ENCODE measurements at places on chromosomes 3 and 15. TPM values are rescaled to one million over a fixed set of nuclear protein-coding genes. Genes with fewer than 3 reads are reported as not detected.
A peak's percentile ranks its signal among the peaks of the same experiment; 100 is the strongest.

- DNase-seq, result no peak
Measured at GRCh38 chr3:72334681-72335457, 513.4 kb downstream of the SHQ1 start.

GRCh38 chr15:66740802-66741201 lies 38.8 kb downstream of the SMAD6 start:
- no peak for DNase-seq

GRCh38 chr3:154971341-154971740 lies 108.8 kb upstream of the MME start:
- no peak for DNase-seq

DNA sequence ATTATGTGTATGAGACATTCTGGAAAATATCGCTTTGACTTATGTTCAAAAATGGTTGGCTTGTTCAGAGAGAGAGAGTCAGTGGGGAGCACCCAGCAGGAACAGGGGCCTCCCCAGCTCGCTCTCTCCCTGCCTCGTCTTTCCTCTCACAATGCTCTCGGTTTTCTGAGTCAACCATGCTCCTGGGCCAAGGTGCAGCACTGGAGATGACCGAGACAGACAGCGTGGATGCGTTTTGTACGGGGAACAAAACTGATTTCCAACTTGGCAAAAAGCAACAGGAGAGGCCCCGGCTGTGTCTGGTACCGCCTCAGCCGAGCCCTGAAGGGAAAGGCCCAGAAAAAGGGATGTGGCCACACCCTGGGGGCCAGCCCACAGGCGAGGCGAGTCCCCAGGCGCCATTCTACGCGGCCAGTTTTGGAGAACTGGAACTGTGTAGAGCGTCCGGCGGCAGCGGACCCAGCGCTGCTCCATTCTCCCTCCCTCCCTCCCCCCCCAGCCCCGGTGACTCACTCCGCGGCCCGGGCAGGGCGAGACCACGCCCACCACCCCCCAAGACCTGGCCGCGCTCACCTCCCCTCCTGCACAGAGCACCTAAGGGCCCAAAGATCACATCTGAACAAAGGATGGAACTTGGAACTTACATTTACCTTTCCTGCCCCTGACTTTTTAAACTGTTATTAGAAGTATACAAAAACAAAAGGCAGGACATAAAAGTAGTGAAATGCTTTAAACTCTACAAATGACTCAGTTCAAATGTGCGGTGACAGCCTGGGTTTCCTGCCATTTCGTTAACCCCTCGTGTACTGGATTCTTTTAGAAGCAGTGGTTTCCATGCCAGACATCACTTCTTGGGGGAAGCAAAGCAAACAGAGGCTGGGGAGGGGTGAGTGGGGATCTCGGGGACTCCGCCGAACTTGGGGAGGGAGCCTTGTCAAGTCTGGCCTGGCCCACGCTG lies 12.7 kb downstream of the ATP10A start:
- no peak for DNase-seq

DNA sequence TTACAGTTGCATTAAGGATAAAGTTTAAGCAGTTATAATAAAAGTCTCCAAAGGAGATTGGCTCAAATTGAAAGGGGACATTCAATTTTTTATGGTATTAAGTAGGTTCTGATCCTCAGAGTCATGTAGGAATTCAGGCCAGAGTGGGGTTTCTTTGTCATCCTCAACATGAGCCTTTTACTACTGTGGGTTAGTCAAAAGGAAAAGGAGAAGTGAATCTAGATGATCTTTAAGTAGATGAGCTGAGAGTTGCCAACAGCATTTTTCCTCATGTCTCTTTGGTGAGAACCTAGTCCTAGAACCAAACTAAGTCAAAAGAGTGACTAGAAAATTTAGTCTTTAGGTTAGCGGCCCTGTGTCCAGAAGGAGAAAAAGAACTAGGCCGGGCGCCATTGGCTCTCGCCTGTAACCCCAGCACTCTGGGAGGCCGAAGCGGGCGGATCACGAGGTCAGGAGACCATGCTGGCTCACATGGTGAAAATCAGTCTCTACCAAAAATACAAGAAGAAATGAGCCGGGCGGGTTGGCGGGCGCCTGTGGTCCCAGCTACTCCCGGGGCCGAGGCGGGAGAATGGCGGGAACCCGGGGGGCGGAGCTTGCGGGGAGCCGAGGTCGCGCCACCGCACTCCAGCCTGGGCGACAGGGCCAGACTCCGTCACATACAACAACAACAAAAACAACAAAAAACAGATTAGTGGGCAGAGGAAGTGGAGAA lies 4.2 kb upstream of the CHL1 start:
- no peak for DNase-seq

DNA sequence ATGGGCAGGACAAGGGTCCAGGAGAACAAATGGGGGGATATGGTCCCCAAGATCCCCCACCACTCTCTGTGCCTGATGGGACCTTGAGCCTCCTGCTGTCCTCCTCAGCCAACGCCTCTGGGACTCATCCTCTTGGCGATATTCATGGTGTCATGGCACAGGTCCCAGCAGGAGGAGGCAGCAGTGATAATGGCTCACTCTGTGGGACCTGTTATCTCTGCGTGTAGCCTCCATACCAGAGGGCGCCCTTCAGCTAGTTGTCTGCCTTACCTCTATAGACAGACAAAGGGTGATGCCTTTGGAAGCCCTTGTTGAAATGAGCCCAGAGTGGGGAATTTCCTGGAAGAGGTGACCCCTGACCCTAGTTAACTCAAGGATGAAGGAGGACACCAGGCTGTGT lies 7.4 kb downstream of the ZBTB47 start:
- no peak for DNase-seq

DNA sequence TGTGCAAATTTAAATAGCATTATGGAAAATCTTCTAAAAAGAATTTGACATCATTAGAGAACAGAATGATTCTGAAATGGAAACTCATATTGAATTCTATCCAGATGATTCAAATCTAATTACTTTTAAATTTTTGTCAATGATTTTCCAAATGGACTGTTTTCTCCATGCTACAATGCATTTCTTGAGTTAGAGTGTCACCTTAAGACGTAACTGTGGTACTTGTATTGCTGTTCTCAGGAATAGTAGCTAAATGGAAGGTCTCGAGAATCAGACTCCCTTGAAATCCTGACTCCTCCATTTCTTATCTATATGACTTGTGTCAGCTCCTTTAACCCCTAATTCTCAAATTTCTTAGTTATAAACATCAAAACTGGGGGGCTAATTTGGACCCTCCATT lies 102.3 kb downstream of the P2RY1 start:
- DNase-seq, result no peak

GRCh38 chr15:43789409-43789808 lies 2.7 kb upstream of the SERF2 start:
- no peak for DNase-seq

DNA sequence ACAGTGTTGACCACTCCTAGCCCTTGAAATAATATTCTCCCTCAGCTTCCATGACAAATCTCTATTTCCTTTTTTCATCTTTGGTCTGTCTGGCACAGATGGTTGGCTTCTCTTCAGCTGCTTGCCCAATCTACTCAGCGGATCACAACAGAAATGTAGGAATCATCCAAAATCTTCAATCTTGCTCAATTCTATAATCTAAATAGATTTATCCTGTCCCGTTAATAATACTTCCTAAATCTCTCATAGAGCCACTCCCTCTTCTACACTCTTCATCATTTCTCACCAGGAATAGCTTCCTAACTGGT lies 3.8 kb downstream of the PEAK1 start:
- no peak for DNase-seq

DNA sequence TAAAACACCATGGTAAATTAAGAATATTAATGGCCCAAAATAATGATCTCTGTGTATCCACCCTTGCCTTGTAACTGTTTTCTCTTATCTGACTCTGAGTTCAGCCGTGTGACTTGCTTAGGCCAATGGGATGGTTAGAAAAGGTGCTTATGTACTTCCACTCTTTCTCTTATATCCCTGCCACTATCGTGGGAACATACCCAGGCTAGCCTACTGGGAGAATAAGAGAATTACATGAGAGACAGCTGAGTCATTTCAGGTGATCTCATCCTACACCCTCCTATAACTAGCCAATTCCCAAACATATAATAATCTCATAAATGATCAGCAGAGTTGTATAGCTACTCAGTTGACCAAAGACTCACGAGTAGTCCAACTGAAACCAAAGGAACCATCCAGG lies 98.3 kb upstream of the ABI3BP start:
- no peak for DNase-seq

DNA sequence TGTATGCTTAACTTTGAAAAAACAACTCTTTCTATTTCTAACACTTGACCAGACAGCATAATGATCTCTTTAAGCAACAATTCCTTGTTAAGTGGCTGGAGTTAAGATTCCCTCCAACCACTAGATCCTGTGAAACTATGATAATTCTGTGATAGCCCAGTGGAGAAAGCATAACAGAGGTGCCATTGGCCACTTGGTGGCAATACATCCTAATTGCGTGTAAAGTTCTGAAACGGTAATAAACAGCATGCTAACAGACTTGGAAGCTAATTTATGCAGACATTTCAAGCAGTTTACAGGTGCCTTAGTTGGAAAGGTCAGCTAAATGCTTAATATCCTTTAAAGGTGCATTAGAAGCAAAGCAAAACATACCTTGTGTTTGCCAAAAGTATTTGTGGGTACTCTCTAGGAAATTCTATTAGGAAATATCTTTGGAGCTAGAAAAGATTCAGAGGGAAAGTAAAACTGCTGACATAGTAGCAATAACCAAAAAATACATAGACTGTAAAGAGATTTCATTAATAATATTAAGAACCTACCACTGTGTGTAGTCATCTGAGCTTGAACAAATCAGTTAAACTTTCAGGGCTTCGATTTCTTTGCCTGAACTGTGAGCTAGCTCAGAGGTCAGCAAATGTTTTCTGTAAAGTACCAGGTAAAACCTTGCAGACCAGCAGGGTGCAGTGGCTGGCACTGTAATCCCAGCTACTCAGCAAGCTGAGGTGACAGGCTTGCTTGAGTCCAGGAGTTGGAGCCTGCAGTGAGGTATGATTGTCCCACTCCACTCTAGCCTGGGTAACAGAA lies 19.0 kb upstream of the CSTA start:
- no peak for DNase-seq

GRCh38 chr3:74001436-74001835 lies 376.7 kb upstream of the PDZRN3 start:
- DNase-seq, result no peak

GRCh38 chr15:63599401-63600000 lies 2.3 kb downstream of the FBXL22 start:
- peak; percentile 31 for DNase-seq

GRCh38 chr3:38827791-38828190 lies 11.8 kb upstream of the SCN10A start:
- DNase-seq, result no peak

The AADACL2 gene
- total RNA-seq, result not detected

GRCh38 chr15:29749365-29750086 lies 72.7 kb downstream of the TJP1 start:
- DNase-seq, result no peak

The GOLGA8Q gene
- total RNA-seq, result not detected

The TMEM44 gene
- 35.3 TPM for total RNA-seq

The TPM1 gene
- 255 TPM for total RNA-seq

The TEX55 gene
- not detected for total RNA-seq

DNA sequence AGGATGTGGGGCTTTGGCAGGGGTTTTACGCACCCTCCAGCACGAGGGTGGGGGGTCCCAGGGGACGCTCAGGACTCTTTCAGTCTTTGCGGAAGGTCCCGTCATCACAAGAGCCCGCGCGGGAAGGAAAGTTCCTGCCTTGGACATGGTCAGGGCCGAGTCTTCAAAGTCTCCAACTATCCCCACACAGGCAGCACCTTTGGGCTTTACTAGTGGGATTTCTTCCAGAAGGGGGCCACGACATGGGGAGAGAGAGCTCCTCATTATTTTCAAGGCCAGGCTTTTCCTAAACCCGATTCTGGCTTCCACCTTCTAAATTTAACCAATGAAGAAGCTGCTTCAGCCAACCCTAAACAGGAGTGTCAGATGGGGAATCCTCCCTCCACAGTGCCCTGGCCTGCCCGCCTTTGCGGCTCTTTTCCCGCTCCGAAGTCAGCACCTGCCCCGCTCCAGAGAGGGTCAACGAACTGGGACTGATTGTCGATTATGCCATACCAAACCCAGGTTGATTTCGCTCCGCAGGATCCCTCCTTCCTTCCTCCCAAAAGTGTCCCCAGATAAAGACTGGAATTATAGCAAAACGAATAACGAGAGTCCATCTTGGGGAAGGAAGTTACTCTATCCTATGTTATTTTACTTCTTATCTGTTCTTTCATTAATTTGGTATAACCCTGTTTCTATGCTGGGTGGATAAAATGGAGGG lies 11.0 kb downstream of the SHOX2 start:
- peak; percentile 26 for DNase-seq

The LRRK1 gene
- 1.5 TPM for total RNA-seq

DNA sequence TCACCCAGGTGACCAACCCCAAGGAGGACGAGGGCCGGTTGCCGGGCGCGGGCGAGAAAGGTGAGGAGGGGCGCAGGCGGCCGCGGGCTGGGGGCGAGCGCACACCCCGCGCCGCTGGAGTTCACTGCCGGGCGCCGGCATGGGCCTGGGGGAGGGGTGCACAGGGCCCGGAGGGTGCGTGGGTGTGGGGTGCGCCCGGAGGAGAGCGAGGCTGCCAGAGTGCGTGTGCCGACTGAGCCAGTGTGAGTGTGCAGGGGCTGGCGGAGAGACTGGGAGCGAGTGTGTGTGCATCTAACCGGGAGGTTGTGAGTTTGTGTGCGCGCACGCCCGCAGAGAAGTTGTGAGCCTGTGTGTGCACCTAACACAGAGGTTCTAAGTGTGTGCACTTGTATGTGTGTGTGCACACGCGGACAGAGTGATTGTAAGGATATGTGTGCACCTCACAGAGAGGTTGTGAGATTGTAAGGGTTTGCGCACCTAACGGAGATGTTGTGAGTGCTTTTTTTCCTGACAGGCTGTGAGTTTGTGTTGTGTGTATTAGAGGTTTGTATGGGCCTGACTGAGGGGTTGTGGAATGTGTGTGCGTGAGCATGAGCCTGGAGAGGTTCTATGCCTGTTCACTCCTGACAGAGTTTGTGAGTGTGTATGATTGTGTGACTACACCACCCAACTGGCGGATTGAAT lies 681 bp downstream of the CTDSPL start:
- DNase-seq, result peak; percentile 45

GRCh38 chr3:134494495-134494894 lies 8.6 kb downstream of the CEP63 start:
- DNase-seq, result no peak

DNA sequence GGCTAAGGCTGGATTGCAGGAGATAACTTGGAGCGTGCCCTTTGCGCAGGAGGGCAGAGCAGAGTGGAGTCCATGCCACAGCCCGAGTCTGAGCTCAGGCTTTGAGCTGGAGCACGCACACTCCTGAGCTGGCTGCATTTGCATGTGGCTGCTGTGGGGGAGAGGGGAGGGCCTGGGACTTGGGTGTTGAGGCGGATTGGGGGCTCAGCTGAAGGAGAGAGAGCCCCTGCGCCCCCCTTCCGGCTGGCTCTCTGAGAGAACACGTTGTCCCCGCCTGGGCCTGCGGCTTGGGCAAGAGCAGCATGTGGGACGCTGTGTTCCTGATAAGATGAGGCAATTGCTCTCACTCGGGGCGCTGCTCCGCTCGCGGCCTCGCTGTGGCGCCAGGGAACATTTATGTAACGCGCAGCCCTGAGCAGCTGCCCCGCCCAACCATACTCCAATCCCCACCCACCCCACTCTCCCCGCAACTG lies 39.1 kb downstream of the KLF13 start:
- peak; percentile 79 for DNase-seq

The CXCR6 gene
- total RNA-seq, result not detected

- DNase-seq, result no peak
Measured at GRCh38 chr3:107934808-107935207, 156.0 kb downstream of the CD47 start.

- DNase-seq, result peak; percentile 53
Measured at GRCh38 chr3:32821686-32822296, 4.0 kb downstream of the TRIM71 start.

The AHSG gene
- total RNA-seq, result not detected

The CPEB1 gene
- 15.2 TPM for total RNA-seq

All from glutamatergic neuron (in vitro differentiated cells).